ENCODE measurements at places on chromosomes 1 and 21.

GRCh38 chr1:243434594-243434993, 178.8 kb downstream of the SDCCAG8 start:
- DNase-seq: no peak

DNA sequence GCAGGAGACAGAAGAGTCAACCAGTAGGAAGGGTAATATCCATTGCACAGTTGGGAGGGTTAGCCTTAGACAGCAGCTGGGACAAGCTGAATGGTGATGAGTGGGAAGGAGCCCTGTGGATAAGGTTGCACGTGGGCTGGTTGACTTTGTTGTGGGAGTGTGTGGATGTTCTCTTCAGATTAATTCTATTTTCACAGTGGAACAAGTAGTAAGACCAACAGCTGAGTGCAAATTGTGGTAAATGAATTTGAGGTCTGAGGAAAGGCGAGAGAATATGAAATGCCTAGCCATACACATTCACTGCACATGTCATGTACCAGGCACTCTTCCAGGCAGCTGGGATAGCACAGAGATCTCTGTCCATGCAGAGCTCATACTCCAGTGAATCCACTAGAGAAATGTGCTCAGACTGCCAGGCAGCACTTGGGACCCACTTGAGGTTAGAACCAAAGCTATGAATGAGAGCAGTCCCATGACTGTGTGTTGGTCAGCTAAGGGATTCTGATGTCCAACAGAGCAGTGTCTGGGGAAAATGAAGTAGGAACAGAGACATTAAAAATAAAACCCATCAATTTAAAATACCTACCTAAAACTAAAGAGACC, 25.2 kb upstream of the VTCN1 start:
- DNase-seq: no peak

DNA sequence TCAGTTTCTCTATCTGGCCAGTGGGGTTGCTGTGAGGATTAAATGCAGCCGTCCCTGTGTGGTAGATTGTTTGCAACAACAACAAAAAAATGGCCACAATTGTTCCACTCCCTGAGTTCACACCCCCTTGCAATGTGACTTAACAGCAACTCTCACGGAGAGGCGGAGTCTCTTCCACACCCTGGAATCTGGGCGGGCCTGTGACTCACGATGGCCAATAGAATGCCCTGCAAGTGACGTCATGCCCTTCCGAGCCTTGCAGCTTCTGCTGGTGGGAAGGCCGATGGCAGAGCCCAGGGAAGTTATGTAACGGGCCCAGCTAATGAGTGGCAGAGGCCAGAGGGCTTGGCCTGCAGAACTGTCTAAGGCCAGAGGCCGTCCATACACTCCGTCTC, 87.9 kb downstream of the RIPK4 start:
- DNase-seq: peak; percentile 88

- no peak for DNase-seq
These were observed 1.0 kb downstream of the NPR1 start for GRCh38 chr1:153679337-153680119.

DNA sequence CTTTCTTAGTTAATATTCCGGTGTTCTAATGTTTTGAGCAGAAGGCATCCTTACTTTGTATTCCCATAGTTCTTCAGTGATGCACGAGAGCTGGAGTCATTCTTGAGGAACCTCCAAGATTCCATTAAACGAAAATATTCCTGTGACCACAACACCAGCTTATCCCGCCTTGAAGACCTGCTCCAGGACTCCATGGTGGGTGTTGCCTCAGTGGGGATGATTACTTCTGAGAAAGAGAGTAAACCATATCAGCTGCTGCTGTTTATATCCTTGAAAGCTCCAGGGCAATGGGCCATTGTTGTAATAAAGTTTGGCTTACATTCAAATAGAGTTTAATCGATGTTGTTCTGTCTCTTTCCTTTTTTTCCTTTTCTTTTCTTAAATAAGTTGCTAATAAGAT, 93.1 kb downstream of the MACF1 start:
- DNase-seq: no peak

GRCh38 chr1:160567858-160568682, 11.2 kb downstream of the CD84 start:
- DNase-seq: no peak

- no peak for DNase-seq
These were observed 18.2 kb downstream of the SMAP2 start for GRCh38 chr1:40391688-40392145.

GRCh38 chr1:11822091-11822490, 16.1 kb downstream of the CLCN6 start:
- no peak for DNase-seq

DNA sequence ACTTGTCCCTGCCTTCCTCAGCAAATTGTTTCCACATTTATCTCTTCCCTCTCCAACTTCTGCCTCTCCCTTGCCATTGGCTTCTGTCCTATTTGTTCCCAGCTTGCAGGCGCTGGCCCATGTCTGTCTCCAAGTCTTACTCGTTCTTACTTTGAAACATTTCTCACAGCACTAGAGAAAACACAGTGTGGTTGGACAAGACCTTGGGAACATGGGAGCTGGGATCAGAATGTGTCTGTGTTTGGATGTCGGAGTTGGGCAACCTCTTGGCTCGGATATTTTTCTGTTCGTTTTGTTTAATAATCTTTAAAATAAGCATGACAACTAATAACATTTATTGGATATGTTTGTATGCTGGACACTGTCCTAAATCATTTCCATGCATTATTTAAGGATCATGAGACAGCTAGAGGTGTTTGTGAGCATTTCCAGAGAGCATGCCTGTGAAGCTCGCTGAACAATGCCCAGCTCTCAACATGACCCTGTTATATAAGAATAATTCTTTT, 5.9 kb upstream of the BRWD1 start:
- DNase-seq: no peak

GRCh38 chr1:207218512-207219362, 102.7 kb upstream of the CD55 start:
- DNase-seq: no peak

GRCh38 chr1:12173631-12174121, 6.9 kb downstream of the TNFRSF1B start:
- no peak for DNase-seq

DNA sequence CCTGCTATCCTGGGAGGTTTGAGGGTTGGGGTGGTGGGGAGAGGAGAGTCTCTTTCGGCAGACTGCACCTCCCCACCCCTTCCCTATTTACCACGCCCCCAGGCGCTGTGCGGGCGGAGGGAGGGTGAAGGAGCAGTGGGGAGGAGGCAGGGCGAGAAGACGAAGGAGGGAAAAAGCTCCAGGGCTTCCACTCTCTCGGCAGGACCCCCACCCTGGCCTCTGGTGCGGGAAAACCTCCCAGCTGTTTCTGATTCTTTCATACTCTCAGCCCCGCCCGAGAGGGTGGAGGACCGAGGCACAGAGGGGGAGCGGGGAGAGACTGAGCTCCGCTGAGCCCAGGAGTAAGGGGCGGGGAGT, 866 bp upstream of the WNT2B start:
- no peak for DNase-seq

DNA sequence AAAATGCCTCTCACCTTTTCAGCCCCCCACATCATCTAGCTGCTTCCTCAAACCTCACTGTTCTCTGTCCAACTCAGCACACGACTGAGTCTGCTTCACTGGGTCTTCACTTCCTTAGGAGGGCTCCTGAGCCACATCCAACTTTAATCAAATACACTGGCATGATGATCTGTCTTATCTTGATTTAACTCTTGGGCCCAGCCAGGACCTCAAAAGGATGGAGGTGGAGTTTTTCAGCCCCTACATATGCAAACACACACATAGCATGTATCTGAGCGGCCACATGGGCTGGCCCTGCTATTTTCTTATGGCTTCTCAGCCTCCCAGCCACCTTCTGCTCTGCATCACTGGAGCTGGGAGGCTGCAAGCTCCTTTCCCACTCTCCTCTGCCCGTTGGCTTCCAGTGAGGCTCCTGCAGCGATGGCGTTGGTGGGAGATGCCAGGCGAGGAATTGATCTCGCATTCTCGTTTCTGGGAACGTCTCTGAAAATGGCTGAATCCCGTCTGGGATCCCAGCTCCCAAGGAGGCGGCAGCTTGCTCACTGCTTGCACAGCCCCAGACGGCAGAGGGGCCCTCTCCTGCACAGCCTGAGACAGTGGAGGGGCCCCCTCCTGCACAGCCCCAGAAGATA, 1.8 kb upstream of the PRXL2B start:
- DNase-seq: no peak

GRCh38 chr1:197224160-197224559, 43.9 kb upstream of the CRB1 start:
- DNase-seq: no peak

DNA sequence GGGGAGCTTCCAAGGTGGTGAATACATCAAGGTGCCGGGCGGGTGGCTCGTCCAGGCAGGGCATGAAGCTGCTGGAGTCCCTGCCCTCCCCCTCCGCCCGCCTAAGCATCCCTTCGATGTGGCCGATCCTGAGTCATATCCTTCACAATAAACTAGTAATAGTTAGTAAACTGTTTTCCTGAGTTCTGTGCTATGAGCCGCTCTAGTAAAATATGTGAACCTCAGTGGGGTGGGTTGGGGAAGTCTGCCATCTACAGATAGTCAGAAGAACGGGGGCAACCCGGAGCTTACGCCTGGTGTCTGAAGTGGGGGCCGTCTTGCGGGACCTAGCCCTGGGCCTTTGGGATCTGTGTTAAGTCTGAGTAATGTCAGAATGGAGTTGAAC, 21.6 kb downstream of the C2CD2 start:
- no peak for DNase-seq

- no peak for DNase-seq
These were observed 17.6 kb upstream of the RGS1 start for GRCh38 chr1:192557841-192558595.

DNA sequence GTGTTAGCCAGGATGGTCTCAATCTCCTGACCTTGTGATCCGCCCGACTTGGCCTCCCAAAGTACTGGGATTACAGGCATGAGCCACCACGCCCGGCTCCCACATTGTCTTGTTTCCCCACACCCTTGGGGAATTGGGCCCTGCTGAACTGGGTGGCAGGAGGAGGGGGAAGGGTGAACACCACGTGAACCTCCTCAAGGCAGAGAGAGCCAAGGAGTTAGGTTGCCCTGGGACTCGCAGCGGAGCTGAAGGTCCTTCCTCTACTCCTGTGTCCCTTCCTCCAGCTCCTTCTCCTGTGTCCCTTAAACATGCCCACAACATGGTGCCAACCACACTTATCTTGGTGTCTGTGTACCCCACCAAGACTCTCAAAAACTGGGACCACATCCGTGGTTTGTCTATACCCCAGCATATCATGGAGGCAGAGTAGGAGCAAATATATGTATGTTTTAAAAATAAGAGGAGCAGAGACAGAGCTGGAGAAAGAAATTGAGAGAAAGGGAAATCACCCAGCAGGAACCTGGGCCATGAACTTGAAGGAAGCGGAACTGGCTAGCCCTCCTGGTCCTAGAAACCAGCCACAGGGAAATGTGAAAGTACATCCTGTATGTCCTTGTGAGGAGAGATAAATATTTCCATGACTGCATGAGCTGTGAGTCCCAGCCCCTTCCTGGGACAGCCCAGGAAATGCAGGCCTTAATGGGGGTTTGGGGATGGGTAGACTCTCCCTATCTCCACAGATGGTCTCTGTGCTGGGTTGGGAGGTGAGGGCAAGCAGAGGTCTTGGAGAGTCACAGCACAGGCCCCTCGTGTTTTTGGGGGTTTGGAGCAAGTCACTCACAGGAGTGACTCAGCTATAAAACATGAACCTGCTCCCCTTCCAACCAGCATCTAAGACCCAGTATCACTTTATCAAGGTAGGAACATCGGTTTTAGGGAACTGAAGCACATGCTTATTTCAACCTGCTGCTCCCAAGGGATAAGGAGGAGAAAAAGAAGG, 9.4 kb upstream of the TAL1 start:
- no peak for DNase-seq

GRCh38 chr1:236760480-236760879, 34.6 kb upstream of the MTR start:
- no peak for DNase-seq

GRCh38 chr1:202951437-202951836, 6.7 kb downstream of the ADIPOR1 start:
- DNase-seq: no peak

DNA sequence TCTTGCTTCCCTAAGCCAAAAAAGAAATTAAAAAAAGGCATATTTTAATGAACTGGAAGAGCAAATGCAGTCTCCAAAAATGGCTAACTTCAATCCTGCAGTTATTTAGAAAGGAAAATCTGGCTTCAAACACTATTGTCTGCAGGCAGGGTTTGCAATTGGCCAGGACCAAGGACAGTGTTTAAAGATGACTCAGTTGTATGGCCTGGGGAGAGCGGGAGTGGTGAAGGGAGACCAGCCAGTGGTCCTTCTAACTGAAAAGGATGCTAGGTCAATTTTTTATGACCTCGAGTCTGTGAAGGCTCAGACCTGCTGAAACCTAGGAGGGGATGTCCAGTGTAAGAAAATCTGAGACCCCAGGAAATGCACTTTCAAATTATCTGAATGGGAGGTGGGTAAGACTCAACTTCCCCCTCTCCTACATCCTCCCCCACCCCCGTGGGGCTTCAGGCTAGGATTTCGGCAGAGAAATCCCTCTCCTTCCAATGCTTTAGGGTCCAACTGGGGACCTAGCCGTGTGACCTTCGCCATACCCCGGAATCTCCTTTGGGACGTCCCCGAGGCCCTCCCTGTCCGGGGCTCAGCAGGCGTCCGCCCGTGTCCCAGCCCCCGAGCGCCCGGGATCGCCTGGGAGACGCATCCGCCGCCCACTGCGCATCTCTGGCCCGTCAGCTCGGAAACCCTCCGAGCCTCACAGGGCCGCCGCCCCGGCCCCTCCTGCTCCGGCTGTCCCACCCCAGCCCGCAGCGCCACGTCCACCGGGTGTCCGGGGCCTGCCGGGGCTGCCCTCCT, 602 bp upstream of the RIMKLA start:
- DNase-seq: peak; percentile 58

- no peak for DNase-seq
These were observed 13.0 kb downstream of the ZYG11A start for GRCh38 chr1:52855584-52855983.

GRCh38 chr1:173506437-173506836, 29.3 kb downstream of the PRDX6 start:
- DNase-seq: no peak

GRCh38 chr1:22530715-22531114, 32.6 kb upstream of the EPHA8 start:
- DNase-seq: no peak

DNA sequence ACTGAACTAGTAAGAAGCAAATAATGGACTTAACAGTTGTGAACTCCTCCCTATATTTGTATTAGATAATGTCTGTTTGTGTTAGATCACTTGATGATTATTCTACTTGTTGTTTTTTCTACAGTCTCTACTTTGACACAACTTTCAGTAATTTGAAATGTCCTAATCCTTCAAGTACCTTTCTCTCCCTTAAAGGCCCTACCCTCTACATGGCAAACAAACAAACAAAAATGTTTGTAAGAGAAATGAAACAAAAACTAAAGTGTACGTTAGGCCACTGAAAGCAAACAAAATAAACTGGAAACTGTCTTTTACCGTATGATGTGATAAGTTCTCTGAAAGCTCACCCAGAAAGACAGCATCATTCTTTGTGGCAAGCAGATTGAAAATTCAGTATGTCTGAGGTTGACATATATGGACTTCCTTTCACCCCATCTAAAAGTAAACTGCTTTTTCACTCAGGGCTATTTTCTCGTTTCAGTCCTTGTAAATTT, 255.9 kb upstream of the SNX7 start:
- DNase-seq: no peak
